NCI-H226 (cell line): ENCODE measurements at places on chromosomes 5 and 9.

- no peak for DNase-seq
Observed at GRCh38 chr9:97558701-97559101, 57.2 kb downstream of the TMOD1 start.

DNA sequence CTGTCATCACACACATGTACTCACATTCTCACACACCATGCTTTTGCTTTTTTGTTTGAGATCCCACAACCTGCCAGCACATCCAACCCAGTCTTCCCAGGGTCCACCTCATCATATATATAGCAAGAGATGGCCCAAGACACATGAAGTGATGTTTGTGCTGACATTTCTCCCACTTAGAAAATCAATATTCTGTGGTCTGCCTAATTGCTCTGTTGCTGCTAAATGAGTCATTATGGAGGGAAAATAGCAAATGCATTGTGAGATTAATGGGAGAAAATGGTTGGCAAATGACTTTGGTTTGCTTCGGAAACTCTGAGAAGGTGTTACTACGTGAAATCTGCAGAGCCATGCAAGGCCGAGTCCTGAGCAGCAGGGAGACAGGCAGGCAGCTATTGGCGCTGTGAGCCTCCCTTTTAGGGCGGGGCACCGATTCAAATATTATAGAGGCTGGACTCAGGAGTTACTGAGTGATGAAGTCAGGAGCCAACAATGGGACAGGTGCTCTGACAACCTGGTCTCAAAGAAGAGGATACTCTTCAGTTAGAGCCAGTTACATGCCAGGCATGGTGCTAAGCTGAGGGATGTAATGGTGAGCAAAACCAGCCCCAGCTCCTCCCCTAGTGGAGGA is 62.8 kb downstream of the DAB2IP start:
- no peak for DNase-seq

DNA sequence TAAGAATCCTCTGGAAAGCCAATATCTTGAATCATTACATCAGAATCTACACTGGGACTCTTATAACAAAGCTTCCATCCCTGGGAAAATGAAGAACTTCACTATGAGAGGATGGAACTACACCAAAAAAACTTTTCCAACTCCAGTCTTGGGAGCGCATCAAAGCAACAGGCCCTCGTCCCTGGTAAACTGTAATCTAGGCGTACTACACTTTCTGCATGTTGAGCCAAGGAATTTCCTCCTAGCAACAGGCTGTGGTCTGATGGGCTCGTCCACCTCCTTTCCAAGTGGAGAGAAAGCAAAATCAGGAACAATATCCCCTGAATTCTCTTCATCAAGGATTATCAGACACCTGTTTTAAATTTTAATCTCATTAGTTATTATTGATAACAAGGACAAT is 94.1 kb downstream of the NFIB start:
- no peak for DNase-seq

DNA sequence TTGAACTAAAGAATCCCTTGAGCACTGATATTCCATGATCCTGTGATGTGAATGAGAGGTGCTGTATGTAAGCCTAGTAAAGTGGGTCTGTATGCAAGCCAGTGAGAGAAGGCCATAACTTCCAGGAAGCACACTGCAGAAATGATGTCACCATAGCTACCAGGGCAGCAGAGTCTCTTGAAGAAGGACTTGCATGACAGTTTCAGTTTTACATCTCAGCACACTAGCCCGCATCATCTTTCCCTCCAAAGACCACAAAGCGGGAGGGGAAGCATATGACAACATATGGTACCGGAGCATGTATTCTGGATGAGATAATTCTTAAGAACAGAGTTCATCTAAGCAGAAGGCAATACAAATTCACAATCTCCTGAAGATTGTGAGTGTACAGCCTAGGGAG is 37.6 kb upstream of the MAST4 start:
- no peak for DNase-seq

- no peak for DNase-seq
Observed at GRCh38 chr5:150659360-150660107, 1.5 kb upstream of the MYOZ3 start.

DNA sequence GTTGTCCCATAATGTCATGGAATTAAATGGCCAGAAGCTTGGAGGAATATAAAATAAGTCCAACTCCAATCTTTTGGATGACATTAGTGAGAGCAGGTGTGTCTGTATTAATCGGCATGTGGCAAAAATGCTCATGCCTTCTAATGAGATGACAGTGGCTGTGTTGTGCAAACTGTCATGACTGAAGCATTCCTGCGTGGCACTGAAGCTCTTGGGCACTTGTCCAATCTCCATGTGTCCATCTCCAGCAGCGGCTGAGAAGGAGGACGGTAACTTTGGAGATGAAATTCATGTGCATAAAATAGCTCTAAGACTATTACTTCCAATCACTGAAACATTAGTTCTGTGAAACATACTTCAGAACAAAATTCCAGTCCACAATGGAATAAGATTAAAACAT is 697.5 kb upstream of the GRAMD2B start:
- DNase-seq = no peak

DNA sequence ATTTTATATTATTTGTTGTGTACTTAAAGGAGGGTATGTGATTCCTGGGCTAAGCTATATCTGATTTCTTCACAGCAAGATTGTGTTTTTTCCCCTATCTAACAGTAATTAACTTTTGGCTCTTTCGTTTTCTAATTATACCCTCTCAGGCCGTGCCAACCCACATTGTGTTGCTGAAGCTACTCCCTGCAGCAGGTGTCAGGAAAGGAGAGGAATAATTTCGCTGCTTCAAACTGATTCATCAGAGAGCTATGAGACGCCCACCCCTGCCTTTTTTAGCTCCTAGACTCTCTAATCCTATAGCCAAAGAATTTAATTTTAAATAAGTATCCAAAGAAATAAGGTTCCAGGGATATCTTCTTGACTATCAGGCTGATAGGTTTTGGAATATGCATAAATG is 3.8 kb downstream of the CAVIN4 start:
- peak; percentile 24 for DNase-seq
